ENCODE measurements at places on chromosomes 11 and 22. TPM values are rescaled to one million over a fixed set of nuclear protein-coding genes. Genes with fewer than 3 reads are reported as not detected.

GRCh38 chr11:6269994-6270393 is 10.4 kb downstream of the CCKBR start:
- no peak for DNase-seq

- no peak for DNase-seq
Measured at GRCh38 chr11:13415201-13415600, 47.8 kb downstream of the BTBD10 start.

DNA sequence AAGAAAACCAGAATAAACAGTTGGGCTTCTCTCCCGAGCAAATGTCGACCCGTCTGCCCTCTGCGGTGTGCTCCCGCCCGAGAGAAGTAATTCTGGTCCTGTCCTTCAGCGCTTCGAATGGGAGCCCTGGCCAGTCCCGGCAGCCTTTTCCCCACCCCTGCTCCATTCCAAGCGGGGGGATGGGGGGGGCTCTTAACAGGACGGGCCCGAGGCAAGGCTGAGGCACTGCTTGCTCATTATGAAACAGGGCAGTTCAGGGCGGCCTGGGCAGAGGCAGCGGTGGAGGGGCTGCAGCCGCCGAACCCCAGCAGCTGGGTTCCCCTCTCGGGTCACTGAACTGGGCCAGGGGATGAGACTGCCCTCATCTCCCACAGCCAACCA is 9.1 kb downstream of the BACE1-AS start:
- DNase-seq: no peak

- no peak for DNase-seq
Measured at GRCh38 chr11:1998290-1998689, 648 bp upstream of the H19 start.

GRCh38 chr22:50720301-50721256 is 17.4 kb upstream of the ACR start:
- no peak for DNase-seq

The HSPB2 gene
- not detected for total RNA-seq

The DGCR6 gene
- 0.71 TPM for total RNA-seq

The CLDN5 gene
- total RNA-seq: 0.47 TPM

The CRACR2B gene
- 1.3 TPM for total RNA-seq

Measured in activated T-helper 1 cell treated with anti-CD3 and anti-CD28 coated beads, Interleukin-12 subunit alpha, Interleukin-12 subunit beta, Interleukin-2, Interleukin-4 antibody, amounts not matched to agents 30 ng/mL and 10 ng/mL and 1 ng/mL, durations not matched to agents 14 hours and 24 hours and 36 hours (primary cell).